ENCODE measurements at places on chromosomes 1 and 21. TPM values are rescaled to one million over a fixed set of nuclear protein-coding genes. Genes with fewer than 3 reads are reported as not detected.

DNA sequence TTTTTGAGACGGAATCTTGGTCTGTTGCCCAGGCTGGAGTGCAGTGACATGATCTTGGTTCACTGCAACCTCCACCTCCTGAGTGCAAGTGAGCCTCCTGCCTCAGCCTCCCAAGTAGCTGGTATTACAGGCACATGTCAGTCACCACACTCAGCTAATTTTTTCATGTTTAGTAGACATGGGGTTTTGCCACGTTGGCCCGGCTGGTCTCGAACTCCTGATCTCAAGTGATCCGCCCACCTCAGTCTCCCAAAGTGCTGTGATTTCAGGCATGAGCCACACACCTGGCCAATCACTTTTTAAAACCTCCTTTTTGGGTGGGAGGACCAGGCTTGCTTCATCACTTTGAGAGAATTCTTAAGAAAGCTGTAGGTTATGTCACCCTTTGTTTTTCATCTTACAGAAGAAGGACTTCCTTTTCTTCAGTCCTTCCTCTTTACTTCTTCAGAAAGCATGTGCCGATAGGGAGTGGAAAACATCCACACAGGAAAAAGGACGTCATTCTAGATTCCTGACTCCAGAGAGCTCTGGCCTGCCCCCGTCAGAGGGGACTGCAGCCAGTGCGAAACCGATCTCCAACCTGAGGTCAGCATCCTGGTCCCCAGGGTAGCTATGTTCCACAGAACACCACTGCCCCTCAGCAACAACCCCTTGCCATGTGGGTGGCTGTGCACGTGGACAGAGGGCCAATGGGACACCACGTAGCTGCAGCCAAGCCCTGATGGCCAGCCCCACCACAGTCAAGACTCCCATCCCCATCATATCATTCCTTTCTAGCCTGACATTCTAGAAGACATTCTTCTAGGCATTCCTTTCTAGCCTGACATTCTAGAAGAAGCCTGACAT lies 21.9 kb downstream of the NCF2 start:
- no peak for DNase-seq

DNA sequence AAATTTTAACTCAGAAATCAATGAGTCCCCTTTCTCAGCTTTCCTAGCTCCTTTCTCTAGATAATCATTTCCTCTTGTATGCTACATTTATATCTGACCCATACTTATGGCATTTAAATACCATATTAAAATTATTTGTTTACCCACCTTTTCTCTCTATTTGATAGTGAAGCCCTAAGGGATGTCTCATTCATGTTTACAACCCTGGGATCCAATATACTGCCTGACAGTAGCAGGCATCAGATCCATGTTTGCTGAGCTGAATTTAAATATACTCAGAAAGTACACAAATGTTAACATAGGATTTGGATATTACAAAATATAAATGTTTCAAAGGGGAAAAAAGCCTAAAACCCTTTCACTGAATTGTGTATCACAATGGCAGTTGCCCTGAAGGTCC lies 26.5 kb downstream of the SCMH1 start:
- no peak for DNase-seq

DNA sequence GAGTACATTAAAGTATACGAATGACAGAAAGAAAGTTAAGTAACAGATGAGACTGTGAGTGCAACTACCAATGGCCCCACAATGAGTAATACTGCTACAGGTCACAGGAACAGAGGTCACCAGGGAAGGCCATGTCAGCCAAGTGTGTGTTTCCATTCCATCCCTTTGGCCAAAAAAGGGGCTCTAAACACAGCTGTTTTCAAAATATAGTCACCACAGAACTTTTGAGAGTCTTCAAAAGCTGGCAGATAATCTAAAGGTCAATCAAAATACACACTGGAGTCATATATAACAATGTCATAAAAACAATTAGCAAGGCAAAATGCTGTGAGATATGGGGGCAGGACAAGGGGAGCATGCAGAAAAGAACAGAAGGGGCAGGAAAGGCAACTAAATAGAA lies 10.2 kb downstream of the USP24 start:
- peak; percentile 21 for DNase-seq

The C4BPB gene
- total RNA-seq: not detected

GRCh38 chr1:22753481-22753971 lies 42.9 kb downstream of the EPHB2 start:
- peak; percentile 82 for DNase-seq

DNA sequence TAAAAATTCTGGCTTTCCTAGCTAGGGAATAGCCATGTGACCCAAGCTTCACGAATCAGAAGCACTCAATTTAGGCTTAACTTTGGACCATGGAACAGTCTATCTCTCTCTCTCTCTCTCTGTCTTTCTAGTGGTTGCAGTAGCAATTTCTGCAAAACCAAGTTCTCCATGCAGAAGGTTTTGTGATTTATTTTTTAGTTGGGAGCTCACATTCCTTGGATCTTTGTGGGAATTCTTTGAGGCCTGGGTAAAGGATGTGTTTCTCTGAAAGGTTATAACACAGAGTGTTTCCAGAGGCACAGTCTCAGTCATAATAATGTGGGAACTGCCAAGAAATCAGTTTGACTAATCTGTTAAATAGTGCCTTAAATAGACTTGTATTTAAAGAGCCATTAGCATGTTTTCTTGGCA lies 112.3 kb upstream of the COL11A1 start:
- DNase-seq: peak; percentile 16

The TDRD10 gene
- not detected for total RNA-seq

The KMO gene
- 1.3 TPM for total RNA-seq

The POMGNT1 gene
- total RNA-seq: 57.0 TPM

DNA sequence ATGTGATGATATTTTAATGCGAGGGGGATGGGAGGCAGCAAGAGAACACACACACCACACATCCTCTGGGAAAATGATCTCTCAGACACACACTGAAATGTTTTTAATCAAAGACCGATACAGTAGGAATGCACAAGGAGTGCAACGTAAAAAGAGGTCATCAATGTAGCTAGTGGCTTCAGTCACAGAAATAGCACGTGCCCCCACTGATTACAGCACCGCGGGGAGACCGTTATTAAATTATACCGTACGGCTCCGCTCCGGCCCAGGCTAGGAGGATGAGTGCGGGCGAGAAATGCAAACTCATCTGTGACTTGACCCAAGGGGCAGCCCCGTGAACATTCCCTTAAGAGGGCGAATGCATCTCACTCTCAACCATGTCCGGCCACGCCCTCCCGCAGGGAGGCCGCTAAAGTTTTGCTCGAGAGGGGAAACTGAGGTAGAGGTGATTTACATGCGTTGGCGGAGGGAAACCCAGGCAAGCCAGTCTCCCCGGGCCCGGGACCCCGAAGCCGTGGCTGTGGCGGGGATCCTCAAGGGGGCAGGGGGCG lies 552 bp downstream of the UBR4 start:
- peak; percentile 51 for DNase-seq

DNA sequence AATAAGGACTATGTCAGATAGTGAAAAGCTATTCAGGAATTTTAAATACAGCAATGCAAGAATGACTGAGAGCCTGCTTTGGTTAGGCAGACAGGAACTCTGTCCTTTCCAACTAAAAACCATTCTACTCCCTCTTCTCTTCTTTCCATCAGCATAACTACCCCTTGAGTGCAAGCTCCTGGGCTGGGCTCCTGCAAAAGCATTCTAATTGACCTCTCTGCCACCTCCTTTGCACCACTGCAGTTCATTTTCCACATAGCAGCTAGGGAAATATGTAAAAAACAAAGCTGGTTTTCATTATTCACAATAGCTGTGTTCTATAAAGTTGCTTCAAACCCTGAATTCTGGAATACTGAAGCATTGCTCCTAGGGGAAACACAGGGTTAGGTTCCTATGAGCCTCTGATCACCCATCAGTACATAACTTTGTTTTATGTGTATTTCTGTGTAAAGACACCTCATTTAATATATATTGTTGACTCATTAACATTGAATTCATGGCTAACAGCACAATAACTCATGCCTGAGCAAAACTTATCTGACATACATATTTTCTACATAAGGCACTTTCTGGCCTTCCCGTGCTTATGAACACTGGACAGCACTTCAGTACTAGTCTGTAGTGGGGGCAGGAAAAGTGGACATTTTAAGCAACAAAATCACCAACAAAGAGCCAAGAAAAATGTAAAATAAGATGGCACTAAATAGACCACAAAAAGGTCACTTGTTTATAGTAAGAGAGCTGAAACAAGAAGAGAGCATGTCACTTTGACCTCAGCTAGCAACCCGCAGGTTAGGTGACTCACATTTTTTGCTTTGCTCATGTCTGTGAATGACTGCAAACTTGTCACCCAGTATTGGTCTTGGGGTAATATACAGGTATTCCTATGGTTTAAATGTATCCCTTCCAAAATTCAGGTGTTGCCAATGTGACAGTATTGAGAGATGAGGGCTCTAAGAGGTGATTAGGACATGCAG lies 57.9 kb upstream of the IRF2BP2 start:
- DNase-seq: no peak

DNA sequence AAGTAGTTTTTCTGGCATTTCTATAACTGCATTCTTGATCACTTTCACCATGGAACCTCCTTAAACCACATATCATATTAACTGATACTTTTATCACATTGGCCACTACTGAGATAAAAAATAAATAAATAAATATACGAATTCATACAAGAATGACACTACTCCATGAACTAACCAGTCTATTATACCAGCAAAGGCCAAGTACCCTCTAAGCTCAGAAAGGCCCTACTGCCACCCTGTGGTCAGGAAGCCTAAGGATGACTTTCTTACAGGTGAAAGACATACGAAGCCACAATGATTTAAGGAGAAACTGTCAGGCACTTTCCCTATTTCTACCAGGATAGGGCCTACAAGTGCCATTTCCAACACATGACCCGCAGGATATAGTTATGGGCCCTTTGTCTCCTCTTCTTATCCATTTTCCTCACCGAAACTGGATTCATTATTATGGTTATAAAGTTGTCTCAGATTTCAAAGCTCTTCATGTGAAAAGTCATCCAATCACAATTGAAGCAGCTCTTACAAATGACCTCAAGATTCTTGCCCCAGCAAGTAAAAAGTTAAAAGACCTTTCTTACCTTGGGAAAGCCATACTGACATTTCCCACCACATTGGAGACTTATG lies 23.9 kb downstream of the DNAJC8 start:
- DNase-seq: peak; percentile 48

DNA sequence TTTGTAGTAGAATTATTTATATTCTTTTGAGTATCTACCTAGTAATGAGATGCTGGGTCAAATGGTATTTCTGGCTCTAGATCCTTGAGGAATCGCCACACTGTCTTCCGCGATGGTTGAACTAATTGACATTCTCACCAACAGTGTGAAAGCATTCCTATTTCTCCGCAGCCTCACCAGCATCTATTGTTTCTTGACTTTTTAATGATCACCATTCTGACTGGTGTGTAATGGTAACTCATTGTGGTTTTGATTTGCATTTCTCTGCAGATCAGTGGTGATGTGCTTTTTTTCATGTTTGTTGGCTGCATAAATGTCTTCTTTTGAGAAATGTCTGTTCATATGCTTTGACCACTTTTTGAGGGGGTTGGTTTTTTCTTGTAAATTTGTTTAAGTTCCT lies 15.3 kb upstream of the IL23R start:
- DNase-seq: no peak

GRCh38 chr1:241841691-241842090 lies 6.3 kb upstream of the EXO1 start:
- DNase-seq: peak; percentile 32

- no peak for DNase-seq
Observed at GRCh38 chr1:242081446-242081845, 82.5 kb upstream of the MAP1LC3C start.

The FGR gene
- not detected for total RNA-seq

- DNase-seq: peak; percentile 81
Observed at GRCh38 chr1:56688522-56689026, 43.5 kb downstream of the PRKAA2 start.

- DNase-seq: peak; percentile 20
Observed at GRCh38 chr1:203278885-203279406, 26.4 kb upstream of the BTG2 start.

DNA sequence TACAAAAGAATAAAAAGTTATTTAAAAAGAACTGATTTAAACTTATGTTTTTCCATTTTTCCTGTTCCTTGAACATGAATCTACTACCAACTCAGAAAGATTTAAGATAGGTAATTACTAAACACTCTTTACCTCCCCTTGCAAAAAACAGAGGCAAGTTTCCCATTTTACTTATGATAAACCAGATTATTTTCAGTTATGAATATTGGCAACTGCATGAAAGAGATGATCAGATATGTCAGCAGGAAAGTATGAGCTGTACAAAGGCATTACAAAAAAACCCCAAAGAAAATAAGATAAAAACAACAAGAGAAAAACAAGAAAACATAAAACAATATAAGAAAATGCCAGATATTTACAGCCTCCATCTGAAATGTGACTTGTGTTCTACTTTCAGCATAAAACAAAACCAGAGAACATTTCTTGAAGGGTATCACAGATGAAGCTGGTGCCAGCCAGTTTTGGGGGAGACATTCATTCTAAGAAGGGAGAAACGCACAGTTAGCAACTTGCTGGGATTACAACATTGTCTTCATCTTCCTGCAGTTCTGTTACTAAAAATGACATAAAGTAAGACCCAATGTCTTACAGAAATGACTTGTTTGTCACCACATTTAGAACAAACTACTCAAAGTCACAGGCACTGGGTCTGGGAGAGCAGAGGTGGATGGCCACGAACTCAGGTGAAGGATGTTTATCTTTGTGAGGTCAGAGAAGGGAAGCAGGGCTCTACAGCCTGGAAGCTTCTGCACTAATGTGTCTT lies 19.1 kb downstream of the ZC3H12A start:
- no peak for DNase-seq

The FGGY gene
- total RNA-seq: 6.8 TPM

DNA sequence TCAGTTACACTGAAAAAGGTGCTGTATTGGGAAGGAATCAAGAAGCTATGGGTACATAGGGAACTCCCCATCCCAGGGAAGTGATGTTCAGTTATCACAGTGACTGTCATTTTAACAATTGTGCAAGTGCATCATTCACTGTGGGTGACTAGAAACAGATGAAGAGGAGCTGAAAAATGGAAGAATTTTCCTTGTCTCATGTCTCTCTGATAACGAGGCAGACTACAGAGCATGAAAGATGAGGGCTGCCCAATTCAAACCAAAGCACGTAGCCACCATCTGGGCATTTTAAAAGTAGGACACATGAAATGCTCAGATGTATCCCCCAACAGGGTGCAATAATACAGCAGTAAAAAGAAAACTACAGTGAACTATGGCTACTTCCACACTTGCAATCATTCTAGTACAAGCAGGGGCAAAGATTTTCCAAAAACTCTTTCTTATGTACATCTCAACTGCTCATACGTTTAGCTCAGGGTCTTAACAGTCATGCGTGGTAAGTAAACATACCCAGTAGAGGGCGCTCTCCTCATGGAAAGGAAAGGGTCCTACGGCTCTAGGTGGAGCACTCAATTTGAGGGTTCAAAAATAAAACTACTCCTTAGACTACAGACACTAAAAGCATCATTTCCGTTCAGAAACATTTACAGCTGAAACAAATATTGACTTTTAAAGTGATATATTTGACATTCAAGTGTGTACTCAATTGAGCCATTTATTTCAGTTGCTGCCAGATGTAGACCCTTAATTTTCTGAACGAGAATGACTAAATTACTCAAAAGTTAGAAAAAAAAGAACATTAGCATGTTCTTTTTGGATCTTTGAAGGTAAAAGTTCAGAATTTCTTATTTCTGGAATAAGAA lies 143.2 kb downstream of the KCTD3 start:
- DNase-seq: peak; percentile 11

All from RPMI7951 (cell line).